Heart right ventricle (tissue), 16 donors: ENCODE measurements at places on chromosomes 7 and 10. TPM values are rescaled to one million over a fixed set of nuclear protein-coding genes. Genes with fewer than 3 reads are reported as not detected.

GRCh38 chr7:25636168-25636567, 407.9 kb upstream of the NPVF start:
- peaks cover 26% of the 10 kb centered on the region for H3K4me1 ChIP-seq
- H3K4me3 ChIP-seq = no peak overlapping the region
- no peak for DNase-seq
- H3K27me3 ChIP-seq = no peaks in the 10 kb centered on the region
- no peak overlapping the region for H3K27ac ChIP-seq

OPN4 gene
- polyA plus RNA-seq = 0.29 TPM

DNA sequence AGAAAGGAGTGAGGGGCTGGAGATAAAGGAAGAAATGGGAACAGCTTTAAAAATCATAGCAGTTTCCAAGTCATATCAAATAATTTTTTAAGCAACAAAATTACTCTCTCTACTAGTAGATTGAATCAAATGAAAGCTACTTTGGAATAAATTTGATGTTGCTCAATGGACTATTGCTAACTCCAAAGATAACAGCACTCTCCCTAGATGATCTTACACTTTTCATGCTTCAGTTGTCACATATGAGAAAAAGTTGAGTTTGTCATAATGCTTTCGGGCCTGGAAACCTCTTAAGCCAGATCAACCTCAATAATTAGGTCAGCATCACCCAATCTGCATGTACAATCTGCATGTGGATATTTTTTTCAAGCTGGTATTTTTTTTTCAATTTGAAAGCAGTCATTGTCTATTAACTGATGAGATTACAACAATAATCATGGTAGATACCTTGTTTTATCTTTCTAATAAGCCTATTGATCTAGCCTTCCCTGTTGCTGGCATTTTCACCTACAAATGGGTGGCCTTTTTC, 31.3 kb downstream of the LIPJ start:
- no peak overlapping the region for H3K4me3 ChIP-seq
- DNase-seq = no peak
- no peaks in the 10 kb centered on the region for H3K36me3 ChIP-seq
- no peak overlapping the region for H3K27ac ChIP-seq

MAP3K8 gene
- polyA plus RNA-seq = 3.8 TPM

DLX6 gene
- polyA plus RNA-seq = not detected

DNA sequence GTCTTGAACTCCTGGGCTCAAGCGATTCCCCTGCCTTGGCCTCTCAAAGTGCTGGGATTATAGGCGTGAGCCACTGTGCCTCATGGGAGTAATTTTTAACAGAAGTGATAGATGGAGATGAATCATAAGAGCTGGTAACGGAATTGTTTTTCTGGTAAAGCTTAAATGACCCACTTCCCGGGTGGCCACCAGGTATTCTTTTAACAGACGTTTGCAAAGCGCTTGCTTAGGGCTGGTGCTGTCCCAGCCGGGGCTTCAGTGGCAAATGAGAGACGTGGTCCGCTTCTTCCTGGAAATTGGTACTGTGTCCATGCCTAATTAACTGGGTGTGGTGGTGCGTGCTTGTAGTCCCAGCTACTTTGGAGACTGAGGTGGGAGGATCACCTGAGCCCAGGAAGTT, 23.5 kb downstream of the CAMK1D start:
- no peak overlapping the region for H3K27ac ChIP-seq
- no peak overlapping the region for H3K4me3 ChIP-seq
- no peaks in the 10 kb centered on the region for H3K27me3 ChIP-seq
- H3K36me3 ChIP-seq = no peaks in the 10 kb centered on the region
- no peak for DNase-seq

CXCL12 gene
- polyA plus RNA-seq = 53.7 TPM

GRCh38 chr7:99379043-99379577, 4.6 kb downstream of the ARPC1B start:
- H3K36me3 ChIP-seq = peaks cover 62% of the 10 kb centered on the region
- peak overlapping the region; percentile 61 for H3K27ac ChIP-seq
- H3K4me3 ChIP-seq = no peak overlapping the region

DNA sequence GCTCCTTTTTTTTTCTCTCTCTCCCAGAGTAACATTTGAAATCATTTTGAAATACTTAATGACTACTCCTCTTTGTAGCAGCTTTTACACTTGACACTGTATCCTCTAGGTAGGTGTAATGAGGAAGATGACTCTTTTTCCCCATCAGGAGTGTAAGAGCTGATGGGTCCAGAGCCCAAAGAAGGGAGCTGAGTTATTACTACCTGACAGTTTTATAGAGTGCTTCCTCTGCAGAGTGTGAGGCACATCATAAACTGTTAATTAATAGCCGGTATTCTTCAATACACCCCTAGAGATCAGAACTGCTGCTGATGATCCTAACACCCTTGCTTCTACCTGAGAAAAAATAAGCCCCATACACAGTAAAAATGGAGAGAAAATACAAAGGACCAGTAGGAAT, 279.8 kb upstream of the SEMA3A start:
- no peak for DNase-seq
- no peaks in the 10 kb centered on the region for H3K36me3 ChIP-seq
- H3K4me3 ChIP-seq = no peak overlapping the region
- H3K27ac ChIP-seq = no peak overlapping the region
- no peaks in the 10 kb centered on the region for H3K27me3 ChIP-seq

A1CF gene
- polyA plus RNA-seq = not detected

DNA sequence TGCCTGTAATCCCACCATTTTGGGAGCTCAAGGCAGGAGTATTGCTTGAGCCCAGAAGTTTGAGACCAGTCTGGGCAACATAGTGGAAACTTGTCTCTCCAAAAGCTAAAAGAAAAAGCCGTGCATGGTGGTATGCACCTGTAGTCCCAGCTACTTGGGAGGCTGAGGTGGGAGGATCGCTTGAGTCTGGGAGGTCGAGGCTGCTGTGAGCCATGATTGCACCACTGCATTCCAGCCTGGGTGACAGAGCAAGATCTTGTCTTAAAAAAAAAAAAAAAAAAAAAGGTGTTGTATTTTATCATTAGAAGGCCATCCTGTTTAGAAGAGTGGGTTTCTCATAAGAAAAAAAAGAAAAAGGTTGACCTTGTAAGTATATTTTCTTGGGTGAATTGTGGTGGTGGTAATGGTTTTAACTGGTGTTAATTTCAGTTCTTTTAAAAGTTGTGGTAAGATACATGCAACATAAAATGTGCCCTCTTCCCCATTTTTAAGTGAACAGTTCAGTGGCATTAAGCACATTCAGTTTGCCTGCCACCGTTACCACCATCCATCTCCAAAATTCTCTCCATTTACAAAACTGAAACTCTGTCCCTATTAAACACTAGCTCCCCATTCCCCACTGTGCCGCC, 34.7 kb downstream of the GRIFIN start:
- no peak overlapping the region for H3K27ac ChIP-seq
- H3K4me3 ChIP-seq = no peak overlapping the region
- DNase-seq = no peak
- peaks cover 17% of the 10 kb centered on the region for H3K4me1 ChIP-seq

- no peak overlapping the region for H3K27ac ChIP-seq
- peaks cover 48% of the 10 kb centered on the region for H3K4me1 ChIP-seq
- no peaks in the 10 kb centered on the region for H3K36me3 ChIP-seq
- peak; percentile 71 for DNase-seq
- H3K4me3 ChIP-seq = peak overlapping the region; percentile 25
- peaks cover 18% of the 10 kb centered on the region for H3K27me3 ChIP-seq
These were observed 4.7 kb upstream of the EBF3 start for GRCh38 chr10:129968853-129969183.

- peaks cover 40% of the 10 kb centered on the region for H3K4me1 ChIP-seq
- H3K27me3 ChIP-seq = no peaks in the 10 kb centered on the region
- H3K27ac ChIP-seq = no peak overlapping the region
- no peaks in the 10 kb centered on the region for H3K36me3 ChIP-seq
- peak; percentile 85 for DNase-seq
- H3K4me3 ChIP-seq = peak overlapping the region; percentile 42
These were observed 3.7 kb downstream of the ELOVL3 start for GRCh38 chr10:102229810-102230263.
